Stimulated activated CD8-positive, alpha-beta memory T cell treated with anti-CD3 and anti-CD28 coated beads, Interleukin-2, amount 100 ng/mL, for 1 hour (primary cell): ENCODE measurements at places on chromosomes 5 and 9.

DNA sequence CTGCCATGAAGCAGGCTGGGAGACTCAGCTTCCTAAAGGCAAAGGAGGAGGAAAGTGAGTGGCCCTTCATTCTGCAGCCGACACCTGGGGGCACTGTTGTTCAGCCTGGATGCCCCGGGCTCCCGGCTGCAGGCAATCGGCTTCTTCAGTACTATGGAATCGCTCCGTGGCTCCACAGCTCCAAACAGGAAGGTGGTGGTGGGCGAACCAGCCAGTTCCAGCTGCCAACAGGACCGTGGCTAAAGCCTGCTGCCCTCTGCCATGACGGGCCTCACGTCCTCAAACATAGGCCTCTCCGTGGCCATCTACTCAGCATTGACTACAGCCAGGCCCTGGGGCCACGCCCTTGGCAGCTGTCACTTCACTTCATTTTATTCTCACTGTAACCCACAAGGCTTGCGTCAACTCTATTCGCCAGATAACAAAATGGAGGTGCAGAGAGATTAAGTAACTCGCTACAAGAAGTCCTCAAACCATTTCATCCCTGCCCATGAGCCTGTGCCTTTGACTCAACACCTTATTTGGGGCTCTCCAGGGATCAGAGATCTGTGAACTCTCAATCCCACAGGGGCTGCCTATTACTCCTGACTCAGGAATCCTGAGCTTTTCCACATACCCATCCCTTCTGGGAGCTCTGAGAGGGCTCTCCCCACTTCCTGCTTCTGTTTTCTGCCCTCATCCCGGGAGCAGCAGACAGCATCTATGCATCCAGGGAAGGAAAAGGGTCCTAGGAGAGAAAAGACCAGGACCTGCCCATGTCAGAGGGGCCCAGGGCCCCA, 38.0 kb downstream of the PAX5 start:
- DNase-seq = peak; percentile 25

- no peak for DNase-seq
Observed at GRCh38 chr9:121286973-121287741, 19.2 kb downstream of the GSN start.

DNA sequence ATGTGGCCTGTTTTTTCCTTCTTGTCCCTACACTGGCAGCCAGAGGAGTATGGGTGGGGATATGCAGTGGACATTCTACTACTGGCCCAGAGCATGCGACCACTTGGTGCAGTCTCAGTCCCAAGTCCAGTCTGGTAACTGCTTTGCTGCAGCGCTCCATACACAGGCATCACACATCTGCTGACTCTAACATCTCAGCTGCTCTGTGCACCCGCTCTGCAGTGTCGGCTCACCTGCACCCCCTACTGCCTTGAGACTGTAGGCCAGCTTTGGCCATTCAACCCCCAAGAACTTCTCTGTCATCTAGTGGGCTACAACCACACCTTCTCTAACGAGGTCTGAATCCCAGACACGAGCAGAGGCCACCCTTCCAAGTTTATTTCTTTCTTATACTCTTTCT, 46.4 kb upstream of the SLCO6A1 start:
- no peak for DNase-seq

DNA sequence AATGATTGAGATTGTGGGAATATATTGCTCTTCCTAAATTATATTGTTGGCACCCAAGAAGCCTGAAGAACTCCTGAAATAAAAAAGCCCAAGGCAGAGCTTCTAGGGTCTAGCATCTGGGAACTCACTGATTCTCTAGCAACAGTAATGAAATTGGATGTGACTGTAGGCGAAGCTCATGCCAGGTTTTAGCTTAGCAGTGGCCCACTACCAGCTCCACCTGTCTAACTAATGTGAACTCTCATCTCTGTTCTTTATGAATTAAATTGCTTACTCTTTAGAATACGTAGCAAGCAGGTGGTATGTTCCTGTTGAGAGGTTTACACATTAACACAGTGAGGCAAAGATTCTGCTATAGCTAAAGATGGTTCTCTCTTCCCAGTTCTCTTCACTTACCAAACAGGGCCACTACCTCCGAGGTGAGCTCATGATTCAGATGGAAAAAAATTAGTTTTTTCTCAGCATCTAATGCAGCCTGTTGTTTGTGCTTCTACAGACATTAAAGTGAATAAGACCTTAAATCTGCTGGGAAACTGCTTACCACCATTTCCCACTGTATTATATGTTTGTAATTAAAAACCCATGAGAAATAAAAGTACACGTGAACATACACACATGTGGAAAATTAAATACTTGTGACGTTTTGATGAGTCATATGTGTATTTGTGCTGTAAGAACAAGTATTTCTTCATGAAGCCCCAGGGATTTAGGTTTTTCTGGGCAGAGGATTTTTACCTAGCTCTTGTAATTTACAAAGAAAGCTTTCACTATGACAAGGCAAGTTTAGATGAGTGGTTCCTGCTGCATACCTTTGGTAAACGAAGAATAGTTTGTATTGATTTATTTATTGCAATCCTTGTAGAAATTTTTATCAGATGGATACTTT, 360.1 kb downstream of the KDM4C start:
- no peak for DNase-seq

- DNase-seq = no peak
Observed at GRCh38 chr9:5876026-5876425, 14.7 kb upstream of the MLANA start.

DNA sequence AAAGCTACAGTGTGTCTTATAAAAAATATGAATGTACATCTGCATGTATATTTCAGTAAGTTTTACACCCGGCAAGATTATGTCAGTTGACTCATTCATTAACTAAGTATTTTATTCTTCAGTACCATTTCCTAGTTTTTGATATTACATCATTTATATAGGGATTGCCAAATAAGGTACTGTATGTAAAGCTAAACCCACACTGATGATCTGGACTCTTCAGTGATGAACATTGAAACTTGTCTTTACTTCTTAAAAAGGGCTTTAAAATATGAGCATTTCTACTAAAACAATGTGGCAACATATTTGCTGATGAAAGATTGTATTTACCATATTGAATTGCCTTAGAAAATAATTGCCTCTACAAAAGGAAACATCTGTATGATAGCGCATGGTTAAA, 151.8 kb upstream of the TLX3 start:
- no peak for DNase-seq

DNA sequence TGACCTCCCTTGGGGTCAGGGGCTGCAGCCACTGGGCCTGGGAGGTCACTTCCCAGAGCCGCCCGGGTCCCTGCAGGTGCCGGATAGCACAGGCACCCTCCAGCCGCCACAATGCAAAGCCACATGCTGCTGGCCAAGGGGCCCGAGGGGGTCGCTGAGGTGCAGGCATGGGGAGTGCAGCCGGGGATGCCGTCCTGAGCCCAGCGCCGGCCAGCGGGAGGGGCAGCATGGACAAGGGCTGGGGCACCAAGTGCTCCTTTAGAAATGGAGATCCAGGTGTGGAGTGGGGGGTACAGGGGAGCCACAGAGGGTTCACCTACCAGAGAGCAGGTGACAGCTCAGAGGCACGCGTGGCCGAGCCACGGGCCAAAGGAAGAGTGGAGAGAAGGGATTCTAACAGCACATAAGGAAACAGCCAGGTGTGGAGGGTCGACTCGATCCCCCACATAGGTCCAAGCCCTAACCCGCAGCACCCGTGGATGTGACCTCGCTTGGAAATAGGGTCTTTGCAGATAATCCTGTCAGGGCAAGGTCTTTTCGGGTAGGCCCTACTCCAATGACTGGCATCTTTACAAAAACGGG, 24.7 kb downstream of the ZDHHC11B start:
- DNase-seq = no peak

DNA sequence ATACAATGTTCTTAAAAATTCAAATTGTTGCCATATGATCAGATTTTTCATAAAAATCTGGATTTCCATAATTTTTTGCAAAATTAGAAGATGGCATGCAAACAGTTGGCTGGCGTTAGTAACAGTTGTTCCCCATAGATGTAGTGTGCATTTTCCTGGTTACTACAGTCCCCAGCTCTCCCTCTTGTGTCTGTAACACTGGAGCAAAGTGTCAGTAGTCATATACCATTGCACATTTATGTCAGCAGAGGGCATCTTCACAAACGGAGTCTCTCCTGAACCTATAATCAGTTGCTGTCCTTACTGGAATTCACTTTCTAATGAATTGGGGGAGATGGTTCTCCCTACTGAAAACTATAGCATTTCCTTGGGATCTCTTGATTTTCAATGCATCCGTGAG, 44.7 kb upstream of the DMAC1 start:
- DNase-seq = no peak

DNA sequence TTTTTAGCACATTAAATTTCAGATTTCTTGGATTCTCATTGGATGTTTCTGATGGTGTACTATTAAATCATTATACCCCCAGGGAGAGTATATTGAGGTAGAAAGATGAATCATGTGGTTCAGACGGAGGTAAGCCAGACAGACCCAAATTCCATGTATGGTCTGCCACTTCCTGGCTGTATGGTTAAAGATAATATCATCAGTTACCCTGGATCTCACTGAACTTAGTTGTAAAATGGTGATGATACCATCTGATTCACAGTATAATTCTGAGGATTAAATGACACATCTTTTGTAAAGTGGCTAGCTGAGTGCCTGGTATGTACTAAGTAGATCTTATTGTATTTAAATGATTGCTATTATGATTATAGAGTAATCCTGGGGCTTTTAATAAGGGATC, 9.3 kb downstream of the SLC27A6 start:
- DNase-seq = no peak

- DNase-seq = no peak
Observed at GRCh38 chr5:2570586-2570985, 180.9 kb downstream of the IRX2 start.

- no peak for DNase-seq
Observed at GRCh38 chr5:138867011-138867410, 8.1 kb downstream of the LRRTM2 start.

- no peak for DNase-seq
Observed at GRCh38 chr9:96331236-96331947, 29.4 kb upstream of the HSD17B3 start.

GRCh38 chr9:27572566-27572917, 739 bp downstream of the C9orf72 start:
- peak; percentile 14 for DNase-seq

GRCh38 chr5:40404613-40405012, 275.1 kb upstream of the PTGER4 start:
- no peak for DNase-seq

GRCh38 chr9:21031091-21031807, at the start of gene HACD4:
TSS of gene HACD4 (minus strand) at chr9:21031640. CDS start at chr9:21031590, 50 bp downstream.
- DNase-seq = no peak

- no peak for DNase-seq
Observed at GRCh38 chr5:140189253-140189652, 14.3 kb downstream of the CYSTM1 start.

GRCh38 chr5:33310451-33310850, 130.3 kb upstream of the TARS1 start:
- DNase-seq = no peak
